ENCODE measurements at places on chromosomes 1 and 21.

- peak; percentile 77 for DNase-seq
Measured at GRCh38 chr1:117607471-117607870, 1.6 kb downstream of the TENT5C start.

- no peak for DNase-seq
Measured at GRCh38 chr1:235018161-235018560, 110.5 kb downstream of the TOMM20 start.

DNA sequence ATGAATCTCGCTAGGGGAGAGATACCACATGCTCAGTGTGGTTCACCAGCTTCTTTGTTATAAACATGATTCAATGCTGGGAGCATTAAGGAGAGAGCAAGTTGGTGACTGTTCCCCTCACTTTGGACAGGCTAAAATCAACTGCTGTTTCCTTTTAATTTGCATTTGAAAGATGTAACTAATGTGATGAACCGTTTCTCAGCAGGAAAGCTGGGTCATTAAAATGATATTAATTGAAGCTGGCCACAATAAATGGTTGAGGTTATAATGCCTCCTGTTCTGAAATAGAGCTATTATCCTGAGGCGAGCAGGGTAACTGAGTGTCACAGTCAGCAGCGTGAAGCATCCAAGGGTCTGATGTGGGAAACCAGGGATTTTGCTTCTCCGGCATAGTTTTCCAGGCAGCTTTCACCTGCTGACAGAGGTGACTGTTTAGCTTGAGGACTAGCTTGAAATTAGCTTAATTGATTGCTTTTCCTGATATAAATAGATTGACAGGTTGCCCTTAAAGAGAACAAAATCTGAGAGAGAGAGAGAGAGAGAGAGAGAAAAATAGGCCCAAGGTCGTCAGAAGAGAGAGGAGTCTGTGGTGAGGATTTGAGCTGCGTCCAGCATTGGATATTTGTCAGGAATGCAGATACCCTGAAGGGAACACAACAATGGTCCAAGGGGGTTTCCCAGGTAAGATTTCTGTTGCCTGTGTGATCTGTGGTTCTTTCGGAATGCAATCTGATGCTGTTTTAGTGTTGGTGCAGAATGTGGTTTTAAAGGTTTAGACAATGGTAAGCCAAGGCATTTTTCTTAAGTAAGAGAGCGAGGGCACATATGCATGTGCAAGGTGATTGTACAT lies 209.7 kb downstream of the PATJ start:
- DNase-seq, result no peak

DNA sequence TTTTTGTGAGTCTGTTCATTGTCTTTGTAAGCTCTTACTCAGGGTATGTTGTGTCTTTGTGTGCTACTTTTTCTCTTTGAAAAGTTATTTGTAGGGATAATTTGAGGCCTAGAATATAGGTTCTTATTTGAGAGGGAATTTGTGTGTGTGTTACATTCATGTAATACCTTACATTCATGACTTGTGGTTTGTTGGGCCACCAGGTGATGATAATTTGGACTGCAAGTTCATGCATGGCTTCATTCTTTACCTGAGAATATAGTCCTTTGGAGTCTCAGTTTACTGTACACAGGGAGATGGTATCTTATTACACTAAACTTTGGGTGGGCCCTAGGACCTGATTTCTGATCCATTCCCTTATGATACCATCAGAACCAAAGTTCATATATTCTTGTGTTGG lies 51.8 kb upstream of the FASLG start:
- no peak for DNase-seq

GRCh38 chr1:186009039-186009737 lies 275.0 kb downstream of the HMCN1 start:
- DNase-seq, result no peak

DNA sequence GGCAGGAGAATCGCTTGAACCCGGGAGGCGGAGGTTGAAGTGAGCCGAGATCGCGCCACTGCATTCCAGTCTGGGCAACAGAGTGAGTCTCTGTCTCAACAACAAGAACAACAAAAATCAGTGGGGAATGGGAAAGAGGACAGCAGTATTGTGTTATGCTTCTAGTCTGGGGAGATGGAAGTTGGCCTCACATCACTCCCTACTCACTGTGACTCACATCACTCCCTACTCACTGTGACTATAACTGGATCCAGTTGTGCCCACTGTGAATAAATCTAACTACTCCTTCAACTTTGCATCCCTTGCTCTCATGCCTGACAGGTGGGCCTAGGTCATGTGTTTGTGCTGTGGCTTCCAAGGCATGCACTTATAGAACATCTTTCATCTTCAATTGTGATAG lies 285.4 kb upstream of the USP24 start:
- no peak for DNase-seq

GRCh38 chr1:12095452-12096263 lies 32.6 kb downstream of the TNFRSF8 start:
- DNase-seq, result peak; percentile 44

- no peak for DNase-seq
Measured at GRCh38 chr1:47498551-47498950, 60.7 kb downstream of the FOXD2 start.

GRCh38 chr1:114108751-114109255 lies 44.9 kb downstream of the SYT6 start:
- DNase-seq, result no peak

GRCh38 chr1:222452031-222452430 lies 95.9 kb downstream of the HHIPL2 start:
- no peak for DNase-seq

- DNase-seq, result no peak
Measured at GRCh38 chr1:156911577-156912298, 8.7 kb upstream of the LRRC71 start.

DNA sequence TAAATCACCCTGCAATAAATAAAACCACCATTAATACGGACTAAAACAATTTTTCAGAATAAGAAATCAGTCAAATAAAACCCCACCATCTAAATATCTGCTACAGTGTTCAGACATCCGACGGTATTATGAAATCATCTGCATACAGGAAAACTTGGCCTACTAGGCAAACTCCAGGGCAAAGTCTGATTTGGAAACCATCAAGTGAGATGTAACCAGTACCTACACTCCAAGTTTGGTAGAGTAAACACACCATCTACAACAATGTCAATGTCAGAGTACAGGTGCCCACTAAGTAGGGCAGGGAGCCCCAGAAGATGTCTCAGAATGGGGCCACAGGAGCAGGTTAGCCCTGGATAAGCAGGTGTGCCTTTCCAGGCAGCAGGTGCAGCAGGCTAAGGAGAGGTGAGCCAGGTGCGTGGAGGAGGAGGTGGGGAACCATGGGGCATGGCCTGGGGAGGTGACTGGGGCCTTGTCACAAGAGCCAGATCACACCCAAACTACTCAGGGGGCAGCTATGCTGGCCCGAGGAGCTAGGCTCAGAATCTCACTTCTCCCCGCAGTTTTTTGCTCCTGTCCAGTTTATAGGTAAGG lies 59.6 kb downstream of the CAPZB start:
- DNase-seq, result no peak

- no peak for DNase-seq
Measured at GRCh38 chr1:79633456-79633855, 626.9 kb upstream of the ADGRL4 start.

- DNase-seq, result no peak
Measured at GRCh38 chr1:145878724-145879123, 6.9 kb downstream of the ANKRD35 start.

- peak; percentile 75 for DNase-seq
Measured at GRCh38 chr1:108504447-108504846, 54.3 kb downstream of the NBPF6 start.

DNA sequence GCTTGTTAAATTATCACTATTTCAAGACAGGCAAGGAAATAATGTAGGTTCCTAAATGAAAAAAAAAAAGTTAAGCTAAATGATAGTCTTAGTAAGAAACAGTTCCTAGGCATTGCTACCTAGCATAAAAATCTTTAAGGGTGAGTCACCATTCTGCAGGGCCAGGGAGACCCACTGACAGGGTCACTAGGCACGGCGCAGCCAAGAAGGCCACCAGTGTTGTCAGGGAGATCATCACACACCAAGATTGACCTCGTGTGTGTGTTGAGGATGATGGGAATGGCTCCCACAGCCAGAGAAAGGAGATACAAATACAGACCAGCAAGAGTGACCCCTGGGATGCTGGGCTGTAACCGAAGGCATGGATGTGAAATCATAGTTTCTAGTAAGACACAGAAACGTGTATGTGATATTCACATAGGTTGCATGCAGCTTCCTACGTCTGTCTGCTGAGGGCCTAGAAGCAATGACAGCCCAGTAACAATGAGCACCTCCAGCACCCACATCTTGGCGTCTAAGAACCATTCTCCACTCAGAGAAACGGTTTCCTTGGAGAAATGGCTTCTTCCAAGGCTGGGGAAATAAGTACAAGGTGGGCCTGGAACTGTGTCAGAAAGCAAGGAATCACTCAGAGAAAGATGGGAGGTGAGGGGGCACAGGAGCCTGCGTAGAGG lies 29.1 kb downstream of the RIPK4 start:
- no peak for DNase-seq

GRCh38 chr21:42837421-42838211 lies 41.7 kb downstream of the WDR4 start:
- no peak for DNase-seq

DNA sequence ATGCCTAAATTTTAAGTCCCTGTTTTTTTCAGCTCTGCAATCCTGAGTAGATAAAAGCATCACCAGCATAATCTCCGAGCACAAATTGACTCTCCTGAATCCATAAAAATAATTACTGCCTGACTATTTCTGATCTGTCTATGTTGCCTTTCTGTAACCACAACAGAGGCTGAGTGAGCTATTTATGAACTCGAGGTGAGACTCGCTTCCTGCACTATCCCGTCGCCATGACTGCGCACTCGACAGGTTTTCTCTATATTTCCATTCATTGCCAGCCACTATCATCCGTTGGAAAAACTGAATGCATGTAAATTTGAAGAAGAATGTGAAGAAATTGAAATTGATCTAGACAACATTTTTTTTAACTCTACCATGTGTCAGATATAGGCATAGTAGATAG lies 897.2 kb downstream of the ADGRL2 start:
- no peak for DNase-seq

GRCh38 chr1:6577831-6578525 lies 1.8 kb upstream of the ZBTB48 start:
- DNase-seq, result no peak

DNA sequence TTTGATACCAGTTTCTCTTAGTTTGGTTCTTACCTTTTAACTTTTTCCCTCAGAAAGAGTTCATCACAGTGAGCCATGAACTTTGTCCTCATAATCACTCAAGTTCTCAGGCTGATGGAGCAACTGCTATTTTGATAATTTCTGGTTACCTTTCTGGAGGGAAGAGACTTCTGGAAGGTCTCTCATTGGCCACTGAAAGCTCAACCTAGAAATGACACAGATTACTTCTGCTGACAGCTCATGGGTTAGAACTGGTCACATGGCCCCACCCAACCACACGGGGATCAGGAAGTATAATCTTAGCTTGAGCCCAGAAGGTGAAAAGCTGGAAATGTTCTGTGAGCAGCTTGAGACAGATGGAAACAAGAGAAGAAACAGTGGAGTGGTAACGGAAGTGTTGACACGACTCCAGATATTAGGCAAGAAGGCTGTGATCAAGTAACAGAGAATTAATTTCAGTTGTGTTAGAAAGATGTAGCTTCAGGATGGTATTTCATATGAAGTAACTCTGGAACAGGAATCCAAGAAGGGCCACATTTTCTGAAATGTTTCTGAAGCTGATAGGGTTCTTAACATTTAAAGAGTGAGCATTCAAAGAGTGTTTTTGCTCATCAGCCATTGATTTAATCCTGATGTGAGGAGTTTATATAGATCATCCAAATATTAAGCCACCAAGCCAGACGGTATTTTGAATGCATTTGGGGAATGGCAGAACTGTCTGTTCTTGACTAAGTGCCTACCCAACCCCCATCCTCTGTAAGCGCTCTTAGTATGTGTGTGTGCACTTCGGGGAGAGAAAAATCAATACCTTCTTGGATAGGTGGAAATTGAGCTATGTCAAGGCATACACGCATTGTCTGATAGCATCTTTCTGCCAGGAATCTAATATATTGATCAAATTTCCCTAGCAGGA lies 21.9 kb upstream of the XPR1 start:
- no peak for DNase-seq

DNA sequence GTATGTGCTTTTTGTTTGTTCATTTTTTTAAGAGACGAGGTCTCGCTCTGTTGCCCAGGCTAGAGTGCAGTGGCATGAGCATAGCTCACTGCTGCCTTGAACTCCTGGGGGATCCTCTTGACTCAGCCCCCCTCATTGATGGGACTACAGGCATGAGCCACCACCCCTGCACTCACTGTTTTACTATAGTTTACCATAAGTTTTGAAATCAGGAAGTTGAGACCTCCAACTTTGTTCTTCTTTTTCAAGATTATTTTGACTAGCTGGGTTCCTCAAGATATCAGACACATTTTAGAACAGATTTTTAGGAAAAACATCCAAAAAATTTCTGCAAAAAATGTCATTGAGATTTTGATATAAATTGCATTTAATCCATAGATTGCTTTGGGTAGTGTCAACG lies 120.4 kb upstream of the FGGY start:
- DNase-seq, result no peak

- no peak for DNase-seq
Measured at GRCh38 chr1:22117851-22118250, 25.0 kb downstream of the WNT4 start.

DNA sequence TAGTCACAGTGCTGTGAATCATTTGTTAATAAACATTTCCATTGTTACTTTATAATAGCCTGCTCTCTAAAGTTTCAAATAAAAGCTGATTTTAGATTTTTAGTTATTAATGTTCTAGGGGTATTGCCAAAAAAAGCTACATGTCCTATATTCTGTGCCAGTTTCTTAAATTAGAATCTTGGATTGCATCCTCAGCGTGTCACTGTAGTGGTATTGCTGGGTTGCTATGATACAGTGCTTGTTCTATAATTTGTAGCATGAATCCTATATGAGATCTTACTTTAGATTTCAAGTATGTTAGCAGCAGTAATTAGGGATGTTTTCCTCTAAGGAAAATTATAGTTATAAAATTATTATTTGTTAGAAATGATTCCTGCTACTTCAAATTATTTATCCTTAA lies 16.4 kb downstream of the PPP2R5A start:
- DNase-seq, result no peak

GRCh38 chr1:224539971-224540370 lies 76.1 kb upstream of the CNIH3 start:
- DNase-seq, result no peak

Measured in activated CD4-positive, alpha-beta T cell treated with anti-CD3 and anti-CD28 coated beads, Interleukin-2, Interleukin-6, amounts not matched to agents 100 ng/mL and 50 ng/mL, durations not matched to agents 16 hours and 8 hours (primary cell).